ENCODE measurements at places on chromosomes 6 and 20.

DNA sequence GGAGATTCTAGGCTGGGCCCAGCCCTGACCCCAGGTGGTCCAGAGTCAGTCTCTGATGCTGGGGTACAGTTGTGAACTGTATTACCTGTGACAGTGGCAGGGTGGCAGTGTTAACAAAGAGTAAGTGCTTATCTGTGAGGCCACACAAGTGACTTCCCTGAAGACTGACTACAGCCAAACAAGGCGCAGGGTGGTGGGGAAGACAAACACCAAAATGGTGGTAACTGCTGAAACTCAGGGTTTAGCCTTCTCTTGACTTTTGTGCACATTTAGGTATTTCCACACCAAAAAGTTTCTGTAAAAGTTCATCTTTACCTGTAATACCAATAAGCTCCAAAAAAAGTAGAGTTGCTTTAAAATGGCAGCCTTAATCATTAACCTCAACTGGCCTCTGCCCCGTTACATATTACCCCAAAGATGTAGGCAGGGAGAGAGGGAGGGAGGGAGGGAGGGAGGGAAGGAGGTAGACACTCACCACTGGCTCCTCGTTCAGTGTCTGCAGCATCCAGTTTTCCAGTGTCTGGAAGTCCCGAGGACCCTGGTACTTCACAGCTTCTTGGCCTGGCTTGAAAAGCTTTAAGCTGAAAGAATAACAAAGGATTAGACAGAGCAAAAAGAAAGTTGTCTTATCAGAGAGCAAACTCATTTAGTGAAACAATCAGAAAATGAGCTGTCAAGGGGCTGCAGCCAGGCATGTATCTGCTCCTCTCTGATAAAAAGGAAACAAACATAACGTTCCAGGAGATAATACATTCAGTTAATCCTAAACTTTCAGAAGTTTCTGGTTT is 11.3 kb downstream of the TXNDC5 start:
- DNase-seq, result no peak

GRCh38 chr6:42820512-42821340 is 38.9 kb downstream of the BICRAL start:
- no peak for DNase-seq

DNA sequence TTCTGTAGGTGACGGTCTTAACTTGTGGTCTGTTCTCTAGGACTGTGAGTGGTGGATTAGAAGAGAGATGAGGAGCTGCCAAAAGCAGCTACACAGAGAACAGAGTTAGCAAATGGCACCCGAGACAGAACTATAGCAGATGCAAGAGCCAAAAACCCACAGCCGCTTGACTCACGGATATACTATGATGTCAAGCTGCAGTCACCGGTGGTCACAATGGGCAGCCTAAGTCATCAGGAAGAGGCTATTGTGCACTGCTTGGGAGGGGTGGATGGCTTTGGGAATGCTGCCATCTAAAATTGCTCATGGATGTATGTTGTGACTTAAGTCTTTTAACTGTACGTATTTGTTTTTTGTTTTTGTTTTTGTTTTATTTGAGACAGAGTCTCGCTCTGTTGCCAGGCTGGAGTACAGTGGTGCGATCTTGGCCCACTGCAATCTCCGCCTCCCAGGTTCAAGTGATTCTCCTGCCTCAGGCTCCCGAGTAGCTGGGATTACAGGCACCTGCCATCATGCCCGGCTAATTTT is at the start of gene GTSF1L:
GTSF1L (minus strand) TSS at position 192 of the 528 bp plus-strand sequence. CDS start 308 bp downstream, outside the sequence.
- peak; percentile 16 for DNase-seq

DNA sequence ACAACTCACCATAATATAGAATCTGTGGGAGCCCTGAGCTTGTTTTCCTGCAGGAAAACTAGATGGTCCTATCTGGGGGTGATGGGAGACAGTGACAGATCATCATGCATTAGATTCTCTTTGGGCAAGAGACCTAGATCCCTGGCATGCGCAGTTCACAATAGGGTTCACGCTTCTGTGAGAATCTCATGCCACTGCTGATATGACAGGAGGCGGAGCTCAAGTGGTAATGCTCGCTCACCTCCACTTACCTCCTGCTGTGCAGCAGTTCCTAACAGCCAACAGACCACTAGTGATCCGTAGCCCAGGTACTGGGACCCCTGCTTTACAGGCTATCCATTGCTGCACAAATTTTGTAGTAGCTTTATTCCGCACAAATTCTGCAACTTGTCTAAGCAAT is 84.5 kb downstream of the HIVEP2 start:
- DNase-seq, result no peak

DNA sequence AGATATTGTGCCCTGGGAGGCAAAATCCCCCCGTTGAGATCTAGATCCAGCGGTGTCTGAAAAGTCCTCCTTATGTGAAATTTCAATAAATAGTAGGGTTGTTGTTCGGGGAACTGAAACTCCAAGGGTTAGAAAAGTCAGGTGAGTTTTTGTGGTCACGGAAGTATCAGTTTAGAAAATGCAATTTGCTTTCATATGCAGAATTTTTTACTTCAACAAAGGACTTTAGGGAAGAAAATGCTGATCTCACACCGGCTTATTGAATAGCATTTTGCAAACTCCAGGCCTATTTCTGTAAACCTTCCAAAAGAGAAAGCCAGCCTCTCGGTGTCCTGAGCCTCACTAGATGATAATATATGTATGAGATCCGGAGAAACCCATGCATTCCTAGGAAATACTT is 254.7 kb downstream of the TSHZ2 start:
- no peak for DNase-seq

- no peak for DNase-seq
Measured at GRCh38 chr6:121365536-121366521, 31.5 kb upstream of the TBC1D32 start.

DNA sequence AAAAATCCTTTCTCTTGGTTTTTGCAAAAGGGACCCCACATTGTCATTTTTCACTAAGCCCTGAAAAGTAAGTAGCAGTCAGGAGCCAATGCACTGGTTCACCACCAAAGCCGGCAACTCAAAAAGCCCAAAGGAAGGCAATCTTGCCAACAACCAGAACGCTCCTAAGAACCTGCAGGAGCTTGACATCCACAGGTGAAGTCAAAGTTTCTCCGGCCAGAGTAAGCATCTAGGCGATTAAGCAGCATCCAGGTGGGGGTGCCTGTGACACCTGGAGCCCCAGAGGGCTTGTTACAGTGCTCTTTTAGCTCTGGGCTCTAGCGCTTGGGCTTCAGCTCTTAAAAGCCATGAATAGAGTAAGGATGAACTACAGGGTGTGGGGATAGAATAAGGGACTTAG is 36.1 kb downstream of the SLC35D3 start:
- DNase-seq, result no peak

DNA sequence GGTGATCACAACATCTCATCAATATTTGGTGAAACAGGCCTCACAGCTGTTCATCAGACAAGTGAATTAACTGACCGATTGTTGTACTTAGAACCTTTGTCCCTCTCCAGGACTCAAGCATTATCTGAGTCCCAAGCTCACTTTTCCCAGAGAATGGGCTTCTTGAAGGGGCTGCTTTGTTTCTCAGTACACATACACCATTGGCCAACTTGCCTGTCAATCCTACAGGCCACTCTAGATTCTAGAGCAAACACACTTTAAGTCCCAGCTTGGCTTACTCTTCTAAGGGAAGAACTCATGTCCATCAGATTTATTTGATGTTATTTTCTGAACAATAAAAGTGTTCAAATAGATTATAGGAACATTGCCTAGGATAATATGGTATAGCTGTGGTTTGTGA is 249.5 kb downstream of the BCKDHB start:
- no peak for DNase-seq

DNA sequence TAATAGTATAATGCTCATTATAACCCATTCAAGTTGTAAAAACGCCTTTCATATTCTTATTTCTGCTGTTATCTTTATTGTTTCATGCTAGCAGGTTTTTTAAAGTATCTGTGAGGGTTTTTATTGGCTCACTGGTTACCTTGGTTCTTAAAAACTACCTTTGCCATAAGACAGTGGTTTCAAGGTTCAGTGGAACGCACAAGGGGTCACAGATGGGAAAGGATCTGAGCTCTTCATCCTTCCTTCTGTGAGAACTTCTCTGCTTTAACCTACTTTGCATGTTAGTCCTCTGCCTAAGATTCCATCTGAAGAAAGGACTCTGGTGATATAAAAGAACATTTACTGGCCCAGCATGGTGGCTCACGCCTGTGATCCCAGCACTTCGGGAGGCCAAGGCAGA is 492.6 kb downstream of the CD83 start:
- no peak for DNase-seq

- no peak for DNase-seq
Measured at GRCh38 chr6:62328607-62329006, 42.6 kb upstream of the KHDRBS2 start.

GRCh38 chr6:26377719-26378118 is 5.2 kb upstream of the BTN2A2 start:
- DNase-seq, result no peak

DNA sequence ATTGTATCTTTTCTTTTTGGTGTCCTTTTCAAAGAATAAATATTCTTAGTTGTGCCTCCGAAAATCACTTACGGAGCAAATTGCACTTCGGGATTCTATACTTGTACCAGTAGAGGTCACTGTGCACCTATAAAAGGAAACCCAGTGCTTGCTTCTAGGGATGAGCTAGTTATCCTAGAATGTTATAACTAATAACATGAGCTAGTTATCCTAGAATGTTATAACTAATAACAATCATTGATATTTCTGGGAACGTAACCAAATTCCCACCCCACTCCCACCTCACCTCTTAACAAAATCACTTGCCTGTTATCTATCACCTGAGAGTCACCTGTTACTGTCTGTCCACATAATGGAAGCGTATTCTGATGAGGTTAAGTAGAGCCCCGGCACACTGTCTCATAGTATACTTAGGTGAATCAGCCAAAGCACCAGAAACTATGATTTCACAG is 126.9 kb upstream of the TIAM2 start:
- DNase-seq, result peak; percentile 70

DNA sequence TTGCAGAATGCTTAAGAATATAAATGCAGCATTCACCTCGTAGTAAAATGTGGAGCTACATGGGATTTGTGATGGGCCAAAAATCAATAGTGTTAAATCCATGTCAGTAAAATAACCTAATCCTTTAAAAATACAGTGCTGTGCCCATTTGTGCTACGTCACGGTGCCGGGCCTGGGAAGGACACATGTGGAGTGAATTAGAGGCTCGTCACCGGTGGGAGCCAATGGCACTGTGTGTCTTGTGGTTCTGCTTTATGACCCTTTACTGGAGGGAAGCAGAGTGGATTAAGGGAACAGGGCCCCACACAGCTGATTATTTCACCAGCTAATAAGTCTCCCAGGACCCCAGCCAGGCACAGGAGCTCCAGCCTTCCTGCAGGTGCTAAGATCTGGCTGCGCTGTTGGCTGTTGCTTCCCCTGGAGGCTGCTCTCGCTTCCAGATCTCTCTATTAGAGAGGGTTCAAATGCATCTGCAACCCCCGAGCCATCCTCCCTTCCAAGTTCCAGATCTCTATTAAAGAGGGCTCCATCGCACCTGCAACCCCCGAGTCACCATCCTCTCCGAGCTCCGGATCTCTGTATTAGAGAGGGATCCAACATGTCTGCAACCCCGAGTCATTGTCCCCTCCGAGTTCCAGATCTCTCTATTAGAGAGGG is 405.8 kb downstream of the CDH4 start:
- no peak for DNase-seq

DNA sequence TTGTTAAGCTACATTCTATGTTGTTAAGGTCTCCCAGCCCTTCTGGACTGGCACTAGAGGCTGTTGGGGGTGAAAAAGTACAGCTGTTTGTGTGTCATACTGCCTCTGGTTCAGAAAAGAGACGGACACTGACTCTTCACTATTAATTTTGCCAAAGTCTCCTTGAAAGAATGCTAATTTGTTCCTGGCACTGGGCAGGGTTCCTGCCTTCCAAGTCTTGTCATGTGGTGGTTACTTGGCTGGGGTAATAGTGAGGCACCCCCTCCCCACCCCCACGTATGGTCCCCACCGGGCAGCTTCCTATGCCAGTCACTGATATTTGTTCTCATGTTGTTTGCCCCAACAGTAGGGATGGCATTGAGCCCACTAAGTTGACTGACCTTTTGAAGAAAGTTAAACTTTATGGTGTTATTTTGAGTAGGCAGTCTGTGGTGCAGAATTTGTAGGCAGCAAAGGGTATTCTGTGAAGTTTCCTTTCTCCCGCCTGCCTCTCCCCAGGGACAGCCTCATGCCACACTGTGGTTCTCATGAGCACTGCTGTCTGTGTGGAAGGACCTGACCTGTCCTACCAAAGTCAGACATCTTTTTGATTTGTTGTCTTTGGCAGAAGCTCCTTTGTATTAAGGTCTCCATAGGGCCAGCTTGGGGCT is 8.7 kb downstream of the CDS2 start:
- no peak for DNase-seq

DNA sequence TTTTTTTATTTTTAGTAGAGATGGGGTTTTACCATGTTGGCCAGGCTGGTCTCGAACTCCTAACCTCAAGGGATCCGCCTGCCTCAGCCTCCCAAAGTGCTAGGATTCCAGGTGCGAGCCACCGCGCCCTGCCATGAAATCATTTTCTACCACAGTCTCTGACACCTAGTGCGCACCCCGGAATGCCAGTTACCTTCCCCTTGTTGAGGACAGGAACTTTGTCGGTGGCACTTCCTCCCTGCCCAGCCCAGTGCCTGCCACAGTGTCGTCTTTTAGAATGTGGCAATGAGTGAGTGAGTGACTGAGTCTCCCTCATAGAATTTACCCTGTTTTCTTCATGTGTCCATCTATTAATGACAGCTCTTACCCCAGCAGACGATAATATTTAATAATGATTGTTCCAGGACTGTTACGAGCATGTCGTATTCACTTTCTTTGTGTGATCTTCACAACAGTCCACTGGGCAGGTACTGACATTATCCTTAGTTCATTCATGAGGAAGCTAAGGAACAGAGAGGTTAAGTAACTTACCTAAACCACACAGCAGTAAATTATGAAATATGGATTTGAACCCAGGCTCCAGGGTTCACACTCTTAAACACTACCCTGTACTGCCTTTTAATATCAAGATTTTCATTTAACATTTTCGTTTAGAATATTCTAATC is 1.8 kb downstream of the OSBPL2 start:
- DNase-seq, result no peak

DNA sequence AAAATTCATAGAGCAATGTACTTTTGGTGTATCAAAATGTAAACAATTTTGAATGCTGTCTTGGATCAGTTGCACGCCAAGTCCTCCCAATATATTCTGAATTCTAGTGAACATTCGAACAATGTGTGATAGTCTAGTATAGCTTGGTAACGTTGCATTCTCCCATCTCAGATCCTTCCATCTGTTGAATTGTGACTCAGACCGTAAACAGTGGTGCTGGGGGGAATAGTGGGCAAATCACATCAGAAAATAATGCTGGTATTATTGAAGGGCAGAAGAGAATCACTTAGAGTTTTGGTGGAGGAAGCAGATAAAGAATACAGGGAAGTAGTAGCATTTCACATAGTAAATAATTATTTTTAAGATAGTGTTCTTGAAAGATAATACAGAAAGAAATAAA is 45.7 kb upstream of the PBOV1 start:
- DNase-seq, result no peak

All from HFFc6 (cell line).